ENCODE measurements at places on chromosomes 6 and 20.

DNA sequence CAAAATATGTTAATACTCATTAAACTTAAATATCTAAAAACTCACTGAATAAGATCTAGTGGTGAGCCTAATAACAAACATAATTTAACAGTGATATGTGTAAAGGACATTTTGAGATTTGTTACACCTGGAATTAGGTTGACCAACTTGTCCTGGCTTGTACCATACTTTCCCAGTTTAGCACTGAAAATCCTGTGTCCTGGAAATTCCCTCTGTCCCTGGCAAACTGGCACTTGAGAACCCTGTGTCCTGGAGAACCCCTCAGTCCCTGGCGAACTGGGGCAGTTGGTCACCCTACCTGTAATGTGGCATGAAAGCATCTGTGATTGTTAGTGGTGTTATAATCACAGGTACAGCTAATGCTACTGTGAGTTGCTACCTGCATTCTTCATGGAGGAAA lies 6.9 kb upstream of the PRND start:
- no peak for DNase-seq

- no peak for DNase-seq
Measured at GRCh38 chr20:62938105-62938888, at the start of gene GID8. TSS of gene GID8 (plus strand) at chr20:62938147. CDS start at chr20:62941503, 3,356 bp downstream.

GRCh38 chr20:41355192-41355591 lies 11.4 kb downstream of the EMILIN3 start:
- DNase-seq, result no peak

DNA sequence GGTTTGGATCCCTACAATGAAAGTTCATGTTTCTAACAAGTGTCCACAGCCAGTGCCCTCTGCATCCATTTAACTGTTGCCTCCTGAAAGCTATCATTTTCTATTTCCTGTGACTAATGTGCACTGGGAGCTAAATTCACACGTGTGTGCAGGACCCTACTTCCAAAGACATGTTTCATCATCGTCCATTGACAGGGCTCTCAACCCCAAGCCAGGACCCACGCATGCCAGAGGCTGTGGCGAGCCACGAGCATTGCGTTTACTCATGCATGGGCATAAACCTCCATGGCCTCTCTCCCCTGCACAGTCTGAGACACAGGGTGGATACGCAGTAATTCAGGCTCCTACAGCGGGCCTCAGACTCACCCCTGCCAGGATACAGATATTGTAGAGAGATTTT lies 153.2 kb downstream of the MAFB start:
- DNase-seq, result no peak

GRCh38 chr6:68834551-68834950 lies 199.5 kb downstream of the ADGRB3 start:
- no peak for DNase-seq

DNA sequence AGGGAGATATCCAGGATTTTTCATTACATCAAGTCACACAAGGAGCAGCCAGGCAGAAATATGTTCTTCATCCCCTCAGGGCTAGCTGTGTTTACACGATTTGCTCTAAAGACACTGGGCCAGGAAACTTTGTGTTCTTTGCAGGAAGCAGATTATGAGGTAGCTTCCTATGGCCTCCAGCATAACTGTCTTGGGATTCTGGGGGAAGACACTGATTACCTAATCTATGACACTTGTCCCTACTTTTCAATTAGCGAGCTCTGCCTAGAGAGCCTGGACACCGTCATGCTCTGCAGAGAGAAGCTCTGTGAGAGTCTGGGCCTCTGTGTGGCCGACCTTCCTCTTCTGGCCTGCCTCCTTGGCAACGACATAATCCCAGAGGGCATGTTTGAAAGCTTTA lies 11.2 kb downstream of the FAM120B start:
- DNase-seq, result no peak

DNA sequence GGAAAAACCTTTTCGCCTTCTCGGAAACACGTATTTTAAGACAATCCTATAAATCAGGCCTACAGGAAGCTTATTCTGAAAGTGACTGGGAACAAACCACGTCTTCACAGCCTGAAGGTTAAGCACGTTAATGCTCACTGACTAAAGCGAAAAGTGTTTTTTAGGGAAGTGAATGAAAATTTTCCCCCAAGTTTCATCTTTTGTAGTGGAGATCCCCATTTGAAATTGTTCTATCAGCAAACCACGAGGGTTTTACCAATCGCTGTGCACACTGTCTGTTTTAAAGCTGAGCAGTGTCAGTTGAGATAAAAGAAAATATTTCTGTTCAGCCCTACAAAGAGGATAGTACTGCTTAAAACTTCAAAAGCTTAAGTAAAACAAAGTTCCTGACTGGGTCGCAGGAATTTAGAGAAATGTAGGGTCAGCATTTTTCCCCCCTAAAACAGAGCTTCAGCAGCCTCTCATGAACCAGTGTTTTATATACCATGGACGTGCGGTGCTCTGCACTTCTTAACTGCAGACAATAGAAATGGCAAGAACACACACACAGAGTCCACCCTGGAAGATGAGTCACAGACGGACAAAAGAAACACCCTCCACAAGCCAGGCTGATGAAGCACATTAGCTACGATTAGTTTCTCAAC lies 34.9 kb downstream of the SLC22A23 start:
- no peak for DNase-seq

GRCh38 chr6:150355932-150356331 lies 12.9 kb upstream of the IYD start:
- DNase-seq, result no peak

GRCh38 chr6:130694606-130695005 lies 132.6 kb upstream of the SMLR1 start:
- no peak for DNase-seq

DNA sequence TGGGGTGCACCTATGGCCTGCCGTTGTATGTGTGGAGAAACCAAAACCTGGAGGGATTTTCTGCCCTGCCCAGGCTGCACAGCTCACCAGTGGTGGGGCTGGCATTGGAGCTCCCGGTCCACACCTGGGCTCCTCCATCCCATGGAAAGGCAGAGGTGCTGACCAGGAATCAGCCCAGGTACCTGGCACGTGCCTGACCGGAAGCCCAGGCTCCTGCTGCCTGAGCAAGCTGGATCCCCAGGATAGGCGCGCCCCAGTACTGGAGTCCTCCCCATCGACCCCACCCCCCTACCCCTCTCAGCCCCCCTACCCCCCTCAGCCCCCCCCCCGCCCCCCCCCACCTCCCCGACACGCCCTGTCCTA lies 39.9 kb upstream of the HMGA1 start:
- DNase-seq, result no peak

DNA sequence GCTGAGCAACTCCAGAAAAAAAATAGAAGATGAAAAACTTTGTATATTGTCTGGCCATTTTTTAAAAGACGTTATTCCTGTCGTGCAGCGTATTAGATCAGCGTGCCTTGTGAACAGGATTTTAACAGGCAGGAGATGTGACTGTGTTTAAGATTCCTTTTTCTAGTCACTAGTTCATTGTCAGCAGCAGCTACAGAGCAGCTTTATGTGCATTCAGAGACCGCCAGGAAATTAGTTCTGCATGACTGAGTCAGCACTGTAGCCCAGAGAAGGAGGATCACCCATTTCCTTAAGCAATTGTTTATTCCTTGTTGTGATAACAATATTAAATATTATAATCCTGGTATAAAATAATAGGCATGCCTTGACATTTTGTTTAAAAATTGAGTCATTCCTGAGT lies 75.4 kb upstream of the ADGRB3 start:
- DNase-seq, result no peak

- no peak for DNase-seq
Measured at GRCh38 chr20:16864069-16864468, 115.9 kb downstream of the OTOR start.
